T follicular helper cell (primary cell): ENCODE measurements at places on chromosomes 1 and 21.

DNA sequence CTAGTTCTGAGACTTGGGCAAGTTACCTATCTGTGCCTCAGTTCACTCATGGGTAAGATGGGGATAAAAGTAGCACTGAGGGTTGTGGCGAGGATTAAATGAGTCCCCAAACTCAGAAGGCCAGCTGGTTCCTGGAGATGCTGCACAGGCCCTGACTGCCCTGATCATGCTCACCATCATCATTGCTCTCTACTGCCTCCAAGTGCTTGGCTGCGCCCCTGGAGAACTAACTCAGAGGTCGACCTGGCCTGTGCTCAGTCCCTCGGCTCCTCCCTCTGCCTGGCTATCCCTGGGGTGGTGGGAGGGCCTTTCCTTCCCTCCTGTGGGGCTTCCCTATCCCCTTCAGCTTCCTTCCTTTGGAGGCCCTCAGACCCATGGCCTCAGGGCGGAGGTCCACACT is 5.6 kb downstream of the SLC5A9 start:
- DNase-seq: no peak

DNA sequence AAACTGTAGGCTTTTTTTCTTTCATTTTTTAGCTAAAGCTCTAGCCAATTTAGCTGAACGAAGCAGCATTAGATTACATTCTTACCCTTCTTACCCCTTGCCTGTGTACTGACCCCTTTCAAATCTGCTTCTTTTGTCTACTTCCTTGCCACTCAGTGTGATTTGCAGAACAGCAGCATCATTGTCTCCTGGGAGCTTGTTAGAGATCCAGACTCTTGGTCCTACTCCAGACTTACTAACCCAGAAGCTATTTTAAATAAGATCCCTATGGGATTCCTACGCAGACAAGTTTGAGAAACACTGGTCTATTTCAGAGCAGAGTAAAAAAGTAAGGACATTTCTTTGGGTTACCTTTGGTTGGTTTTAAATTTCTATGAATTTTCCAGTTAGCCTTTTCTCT is 13.8 kb downstream of the LRRC39 start:
- DNase-seq: no peak

DNA sequence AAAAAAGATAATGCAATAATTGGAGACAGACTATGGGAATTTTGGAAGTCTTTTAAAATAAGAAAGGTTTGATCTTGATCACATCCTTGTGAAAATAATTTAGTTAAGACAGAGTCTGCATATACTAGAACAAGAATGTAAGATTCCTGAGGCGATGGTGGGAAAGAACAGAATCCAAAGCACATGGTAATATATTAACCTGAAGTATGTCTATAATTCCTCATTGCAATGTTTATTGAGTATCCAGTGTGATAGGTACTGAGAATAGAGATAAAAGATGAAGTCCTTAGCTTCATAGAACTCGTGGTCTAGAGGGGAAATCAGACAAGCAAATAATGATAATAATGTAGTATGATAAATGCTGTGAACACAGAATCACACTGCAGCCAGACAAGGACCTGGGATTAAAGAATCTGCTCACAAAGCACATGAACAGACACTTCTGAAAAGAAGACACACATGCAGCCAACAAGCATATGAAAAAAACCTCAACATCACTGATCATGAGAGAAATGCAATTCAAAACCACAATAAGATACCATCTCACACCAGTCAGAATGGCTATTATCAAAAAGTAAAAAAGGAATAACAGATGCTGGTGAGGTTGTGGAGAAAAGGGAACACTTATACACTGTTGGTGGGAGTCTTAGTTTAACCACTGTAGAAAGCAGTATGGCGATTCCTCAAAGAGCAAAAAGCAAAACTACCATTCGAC is 6.9 kb upstream of the ANGPTL3 start:
- no peak for DNase-seq

DNA sequence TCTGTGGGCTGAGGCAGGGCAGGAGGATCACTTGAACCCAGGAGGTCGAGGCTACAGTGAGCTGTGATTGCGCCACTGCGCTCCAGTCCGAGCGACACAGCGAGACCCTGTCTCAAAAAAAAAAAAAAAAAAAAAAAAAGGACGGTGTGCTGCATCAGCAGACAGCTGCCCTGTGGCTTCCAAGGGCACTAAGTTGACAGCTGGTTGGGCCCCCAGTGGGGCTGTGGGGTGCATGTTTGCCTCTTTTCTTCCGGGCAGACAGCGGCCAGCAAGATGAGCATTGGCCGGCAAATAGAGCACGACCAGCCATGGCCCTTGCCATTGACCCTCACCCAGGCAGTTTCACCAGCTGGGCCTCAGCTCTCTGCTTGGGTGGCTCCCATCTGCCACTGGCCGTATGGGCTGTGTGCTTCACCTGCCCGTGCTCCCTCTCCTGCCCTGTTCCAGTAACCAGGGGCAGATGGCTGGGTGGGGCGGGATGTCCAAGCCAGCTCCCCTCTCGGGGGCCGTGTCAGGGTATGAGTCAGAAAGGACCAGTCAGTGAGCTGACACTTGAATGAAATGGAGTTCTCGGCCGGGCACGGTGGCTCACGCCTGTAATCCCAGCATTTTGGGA is 12.3 kb upstream of the SLC25A34 start:
- DNase-seq: no peak

DNA sequence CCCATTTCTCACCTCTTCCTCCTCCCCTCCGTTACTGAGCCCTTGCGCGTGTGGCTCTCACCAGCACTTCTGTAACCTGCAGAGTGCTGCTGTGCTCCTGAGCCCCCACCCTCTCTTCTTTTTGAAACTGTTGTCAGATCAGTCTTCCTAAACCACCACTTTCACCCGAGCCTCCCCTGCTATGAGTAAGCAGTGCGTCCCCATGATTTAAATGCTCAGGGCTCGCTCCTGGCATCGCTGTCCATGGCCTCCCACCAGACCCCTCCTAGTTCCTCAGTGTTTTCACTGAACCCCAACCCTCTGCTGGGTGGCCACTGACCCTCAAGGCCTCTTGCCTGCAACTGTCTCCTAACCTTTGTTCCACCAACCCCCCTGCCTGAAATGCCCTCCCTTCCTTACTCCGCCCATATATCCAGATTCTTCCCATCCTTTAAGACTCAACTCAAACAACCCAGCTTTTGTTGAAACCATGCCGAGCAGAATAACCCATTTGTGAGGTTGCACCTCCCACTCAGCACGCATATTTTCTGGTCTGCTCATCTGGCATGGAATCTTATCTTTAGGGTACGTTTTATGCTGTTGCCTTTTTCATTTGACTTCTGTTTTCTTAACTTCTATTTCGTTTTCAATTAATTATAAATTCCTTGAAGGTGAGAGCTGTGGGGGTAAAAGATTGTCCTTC is 64.5 kb upstream of the FAM3B start:
- no peak for DNase-seq

- no peak for DNase-seq
Observed at GRCh38 chr1:168079761-168080160, 57.0 kb downstream of the GPR161 start.

DNA sequence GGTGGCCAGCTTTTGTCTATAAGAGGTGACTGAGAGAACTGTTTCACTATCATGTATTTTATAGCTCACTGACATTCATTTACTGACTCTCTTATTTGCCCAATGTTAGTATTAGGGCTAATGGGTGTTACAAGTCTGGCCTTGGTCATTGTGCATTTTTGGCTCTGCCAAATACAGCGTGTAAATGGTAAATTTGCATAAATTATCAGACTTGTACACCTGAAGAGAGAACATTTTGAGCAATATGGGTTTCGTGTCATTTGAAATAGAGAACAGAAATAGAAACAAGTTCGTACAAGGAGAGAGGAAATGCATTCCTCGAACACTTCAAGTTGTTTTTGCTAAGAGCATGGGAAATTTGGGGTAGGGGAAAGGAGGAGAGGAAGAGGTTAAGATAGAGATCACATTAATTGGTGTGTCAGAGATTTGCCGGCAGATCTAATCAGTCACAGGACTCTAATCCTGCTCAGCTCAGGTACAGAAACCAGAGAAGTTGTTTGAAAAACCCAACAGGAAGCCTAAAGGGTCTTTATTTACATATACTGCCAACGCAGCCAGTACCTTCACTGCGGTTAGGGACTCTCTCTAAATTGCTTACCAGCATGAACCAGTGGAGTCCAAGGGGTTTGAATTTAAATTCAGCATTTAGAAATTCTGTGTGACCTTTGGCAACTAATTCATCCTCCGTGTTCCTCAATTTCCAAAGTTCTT is 261.5 kb downstream of the GPATCH2 start:
- DNase-seq: no peak
